Kidney (tissue), 22 donors: ENCODE measurements at places on chromosomes 1 and 21. TPM values are rescaled to one million over a fixed set of nuclear protein-coding genes. Genes with fewer than 3 reads are reported as not detected.

Gene CFHR3
- 2.1 TPM for total RNA-seq

Gene OR2G6
- total RNA-seq: 0.06 TPM

Gene BLACAT1
- total RNA-seq: 4.3 TPM

Gene CLCA1
- total RNA-seq: not detected

Gene GREM2
- total RNA-seq: 0.50 TPM

Gene AVPR1B
- total RNA-seq: 0.69 TPM

Gene KRTAP13-2
- total RNA-seq: not detected

Gene JAK1
- 173 TPM for total RNA-seq

Gene SYDE2
- 7.0 TPM for total RNA-seq

Gene PCP4
- total RNA-seq: 26.9 TPM

Gene PPP1R12B
- 40.0 TPM for total RNA-seq

Gene LRRIQ3
- 1.6 TPM for total RNA-seq

Gene BARHL2
- not detected for total RNA-seq

Gene SPRR2F
- total RNA-seq: not detected

Gene WNT3A
- not detected for total RNA-seq

Gene GBP2
- total RNA-seq: 41.8 TPM

Gene FAM72D
- not detected for total RNA-seq

Gene CD1E
- total RNA-seq: 3.5 TPM

Gene UBL4B
- not detected for total RNA-seq

Gene HUNK
- total RNA-seq: 17.2 TPM

Gene LCE3E
- total RNA-seq: not detected

Gene SH2D2A
- 4.3 TPM for total RNA-seq

Gene OR14K1
- not detected for total RNA-seq

Gene CA14
- total RNA-seq: 0.35 TPM

Gene TNFRSF25
- 13.8 TPM for total RNA-seq

Gene AUNIP
- 0.38 TPM for total RNA-seq

Gene MROH9
- total RNA-seq: not detected

Gene TMEM269
- total RNA-seq: 0.22 TPM

Gene DRAXIN
- total RNA-seq: 0.28 TPM

Gene RNPC3
- total RNA-seq: 40.5 TPM
